Activated CD4-positive, alpha-beta T cell treated with anti-CD3 and anti-CD28 coated beads, Interleukin-2, amount 50 U/mL, for 4 hours (primary cell): ENCODE measurements at places on chromosomes 3 and 15.

- DNase-seq: no peak
These were observed 72.7 kb downstream of the MB21D2 start for GRCh38 chr3:192844836-192845525.

GRCh38 chr3:48039487-48040190 is 23.4 kb upstream of the MAP4 start:
- no peak for DNase-seq

- DNase-seq: no peak
These were observed 32.2 kb downstream of the GOLGA6L10 start for GRCh38 chr15:82317091-82317489.

DNA sequence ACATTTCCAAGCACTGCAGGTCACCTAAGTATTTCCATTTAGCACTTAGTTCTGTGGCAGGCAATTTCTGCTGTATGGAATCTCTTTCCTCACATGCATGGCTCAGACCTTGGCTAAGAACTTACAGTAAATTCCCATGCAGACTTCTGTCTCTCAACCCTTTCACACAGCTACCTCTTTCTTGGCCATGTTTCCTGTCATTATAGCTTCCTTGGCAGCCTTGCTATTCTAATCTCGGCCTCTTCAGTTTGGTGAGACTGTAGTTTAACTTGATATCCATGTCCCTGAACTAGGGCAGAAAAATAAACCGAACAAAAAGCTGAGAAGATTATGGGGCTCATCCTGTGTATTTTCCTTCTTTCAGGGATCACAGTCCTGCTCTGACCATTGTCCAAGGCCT is 96.0 kb downstream of the SPATA16 start:
- DNase-seq: no peak

GRCh38 chr3:19334120-19334519 is 185.8 kb downstream of the KCNH8 start:
- no peak for DNase-seq

- no peak for DNase-seq
These were observed 850.3 kb upstream of the CADM2 start for GRCh38 chr3:84108442-84108971.

DNA sequence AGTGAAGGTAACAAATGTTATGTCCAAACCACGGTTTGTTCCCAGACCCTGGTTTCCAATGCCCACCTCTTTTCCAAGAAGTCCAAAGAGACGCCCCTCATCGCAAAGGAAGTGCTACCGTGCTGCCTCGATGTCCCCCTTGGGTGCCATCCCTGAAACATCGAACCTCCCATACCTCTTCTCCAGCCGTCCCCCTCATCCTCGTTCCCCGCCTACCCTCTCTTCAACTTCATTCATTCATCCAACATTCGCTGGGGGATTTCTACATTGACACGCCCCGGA is 467 bp downstream of the TIPIN start:
- no peak for DNase-seq

- DNase-seq: no peak
These were observed 287.1 kb downstream of the NAALADL2 start for GRCh38 chr3:175146258-175146657.

- DNase-seq: no peak
These were observed 834 bp upstream of the GREM1 start for GRCh38 chr15:32716915-32717425.

- DNase-seq: no peak
These were observed 169.2 kb upstream of the TGFBR2 start for GRCh38 chr3:30437171-30437601.

DNA sequence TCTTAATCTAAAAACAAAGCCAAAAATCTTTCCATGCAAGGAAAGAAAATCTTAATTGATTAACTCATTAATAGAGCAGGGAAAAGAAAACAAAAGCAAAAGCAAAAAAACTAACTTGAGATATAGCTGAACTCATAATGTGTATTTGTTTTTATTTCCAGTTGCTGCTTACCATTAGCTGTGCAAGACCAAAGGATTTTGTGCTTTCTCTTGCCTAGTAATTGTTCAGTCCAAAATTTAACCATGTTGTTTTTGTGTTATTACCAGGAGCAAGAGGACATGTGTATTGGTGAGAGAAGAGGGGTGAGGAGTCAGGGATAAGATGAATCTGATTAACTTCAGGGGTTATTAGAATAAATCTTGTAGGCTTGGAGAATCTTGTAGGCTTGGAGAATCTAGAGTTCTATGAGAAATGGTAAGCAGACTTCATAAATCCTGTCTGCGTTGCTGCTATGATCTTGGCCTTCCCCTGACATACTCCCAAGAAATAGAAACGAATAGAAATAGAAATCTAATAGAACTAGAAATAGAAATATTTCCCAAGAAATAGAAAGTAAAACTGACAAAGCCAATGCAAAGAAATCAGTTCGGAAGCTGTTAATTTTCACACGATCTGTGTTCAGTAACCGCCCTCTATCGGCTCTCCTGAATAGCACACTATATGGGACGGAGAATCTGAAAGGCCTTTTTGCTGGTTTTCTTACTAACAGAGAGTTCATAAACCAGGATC is 72.6 kb upstream of the TNFSF10 start:
- peak; percentile 14 for DNase-seq
